Stimulated activated CD8-positive, alpha-beta memory T cell treated with anti-CD3 and anti-CD28 coated beads, Interleukin-7, amount 100 ng/mL, for 4 hours (primary cell): ENCODE measurements at places on chromosomes 7 and 10.

- no peak for DNase-seq
These were observed 857.3 kb upstream of the ZWINT start for GRCh38 chr10:57218382-57218781.

GRCh38 chr7:150818971-150819370, 18.4 kb downstream of the TMEM176A start:
- no peak for DNase-seq

GRCh38 chr10:110733218-110733952, 89.2 kb downstream of the RBM20 start:
- DNase-seq = no peak

- DNase-seq = no peak
These were observed 524.0 kb downstream of the IPMK start for GRCh38 chr10:57743711-57744110.

DNA sequence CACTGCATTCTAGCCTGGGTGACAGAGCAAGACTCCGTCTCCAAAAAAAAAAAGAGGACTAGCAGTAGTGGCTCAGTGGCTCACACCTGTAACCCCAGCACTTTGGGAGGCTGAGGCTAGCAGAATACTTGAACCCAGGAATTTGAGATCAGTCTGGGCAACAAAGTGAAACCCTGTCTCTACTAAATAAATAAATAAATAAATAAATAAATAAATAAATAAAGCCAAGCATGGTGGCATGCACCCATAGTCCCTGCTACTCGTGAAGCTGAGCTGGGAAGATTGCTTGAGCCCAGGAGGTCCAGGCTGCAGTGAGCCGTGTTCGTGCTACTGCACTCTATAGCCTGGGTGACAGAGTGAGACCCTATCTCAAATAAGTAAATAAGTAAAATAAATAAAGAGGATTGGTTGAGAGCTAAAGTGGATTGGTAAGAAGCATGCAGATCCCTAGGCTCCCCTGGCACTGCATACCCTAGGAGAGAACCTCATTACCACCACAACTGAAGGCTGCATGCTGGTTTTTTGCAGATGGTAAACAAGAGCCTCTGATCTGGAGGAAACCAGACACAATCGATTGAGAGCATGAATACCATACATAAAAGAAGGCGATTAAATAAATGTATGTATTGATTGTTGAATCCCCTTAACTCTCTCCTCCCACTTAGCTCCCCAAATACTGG, 163.2 kb downstream of the REEP3 start:
- no peak for DNase-seq

DNA sequence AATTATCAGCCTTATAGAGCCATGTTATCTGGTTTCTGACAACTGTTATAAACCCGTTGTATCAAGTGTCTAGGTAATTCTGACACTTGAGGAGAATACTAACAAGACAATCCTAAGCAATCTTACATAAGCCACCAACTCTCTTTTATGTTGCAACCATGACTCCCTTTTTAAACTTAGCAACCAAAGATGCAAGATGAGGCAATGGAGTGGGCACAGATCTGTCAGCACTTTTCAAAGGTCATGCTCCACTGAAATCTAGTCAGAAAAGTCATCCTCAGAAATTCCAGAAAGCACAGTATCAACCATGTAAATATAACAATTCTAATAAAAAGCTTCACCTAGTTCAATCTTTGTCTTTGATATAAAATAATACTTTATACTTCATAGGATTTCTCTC, 77.0 kb upstream of the SEMA3A start:
- DNase-seq = no peak

DNA sequence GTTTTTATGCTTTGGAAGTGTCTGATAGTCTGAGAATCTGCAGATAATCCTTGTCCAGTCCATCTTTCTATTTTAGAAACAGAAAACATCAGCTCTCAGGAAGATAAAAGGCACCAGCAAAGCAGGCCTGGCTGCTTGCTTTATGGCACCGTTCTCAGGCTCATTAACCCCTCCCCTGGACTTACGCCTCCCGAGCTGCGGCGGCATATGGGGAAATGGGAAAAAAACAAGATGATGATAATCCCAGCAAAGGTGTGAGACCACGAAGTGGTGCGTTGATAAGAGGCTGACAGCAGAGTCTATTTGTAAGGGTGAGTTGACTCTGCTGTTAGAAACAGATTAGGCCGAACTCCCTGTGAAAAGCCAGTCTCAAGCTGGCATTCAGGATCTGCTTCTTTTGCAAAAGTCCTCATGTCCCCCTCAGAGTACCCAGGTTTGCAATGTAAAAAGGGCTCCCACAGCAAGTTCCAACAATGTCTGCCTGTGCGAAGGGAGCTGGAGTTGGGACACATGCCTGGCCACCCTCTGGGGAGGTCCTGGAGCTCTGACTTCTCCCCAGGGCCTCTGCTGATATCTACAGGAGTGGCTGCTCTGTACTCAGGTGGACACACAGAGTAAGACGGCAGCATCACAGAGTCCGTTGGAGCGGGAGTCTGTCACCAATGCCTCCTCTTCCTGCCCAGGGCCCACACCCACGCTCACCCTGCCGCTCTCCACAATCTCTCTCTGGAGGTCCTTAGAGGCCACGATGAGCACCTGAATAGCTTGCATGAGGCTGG, 54.3 kb downstream of the SPDYE5 start:
- DNase-seq = no peak

DNA sequence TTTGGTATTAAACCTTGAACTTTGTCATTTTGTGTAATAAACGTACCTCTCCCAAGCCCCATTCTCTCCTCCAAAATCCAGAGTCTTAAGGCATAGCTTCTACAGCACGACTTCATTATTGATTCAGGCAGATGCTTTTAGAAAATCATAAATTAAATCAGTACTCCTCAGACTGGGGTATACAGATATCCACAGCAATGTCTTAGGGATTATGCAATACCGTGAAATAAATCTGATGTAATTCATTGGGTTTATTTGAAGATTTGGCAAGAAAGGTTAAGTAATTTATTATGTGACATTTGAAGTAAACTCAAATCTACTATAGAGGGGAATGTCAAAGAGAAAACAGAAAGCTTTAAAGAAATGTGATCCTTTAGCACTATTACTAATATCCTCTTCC, 246.1 kb upstream of the PLXDC2 start:
- DNase-seq = no peak

- no peak for DNase-seq
These were observed 27.0 kb upstream of the TOMM7 start for GRCh38 chr7:22849662-22850061.

- no peak for DNase-seq
These were observed 41.9 kb downstream of the SYPL1 start for GRCh38 chr7:106070201-106070551.

DNA sequence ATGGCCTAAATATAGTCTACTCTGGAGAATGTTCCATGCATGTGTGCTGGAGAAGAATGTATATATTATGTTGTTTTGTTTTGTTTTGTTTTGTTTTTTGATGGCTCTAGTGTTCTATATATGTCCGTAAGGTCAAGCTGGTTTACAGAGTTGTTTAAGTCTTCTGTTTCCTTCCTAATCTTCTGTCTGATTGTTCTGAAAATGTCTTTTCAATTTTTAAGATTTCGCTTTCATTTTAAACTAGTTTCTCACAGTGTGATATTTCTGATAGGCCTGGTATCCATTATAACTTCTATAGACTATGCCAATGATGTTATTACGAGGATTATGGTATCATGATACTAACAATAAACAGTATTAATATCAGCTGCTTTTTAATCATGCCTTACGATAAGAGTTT, 1126.3 kb upstream of the SORCS1 start:
- no peak for DNase-seq

DNA sequence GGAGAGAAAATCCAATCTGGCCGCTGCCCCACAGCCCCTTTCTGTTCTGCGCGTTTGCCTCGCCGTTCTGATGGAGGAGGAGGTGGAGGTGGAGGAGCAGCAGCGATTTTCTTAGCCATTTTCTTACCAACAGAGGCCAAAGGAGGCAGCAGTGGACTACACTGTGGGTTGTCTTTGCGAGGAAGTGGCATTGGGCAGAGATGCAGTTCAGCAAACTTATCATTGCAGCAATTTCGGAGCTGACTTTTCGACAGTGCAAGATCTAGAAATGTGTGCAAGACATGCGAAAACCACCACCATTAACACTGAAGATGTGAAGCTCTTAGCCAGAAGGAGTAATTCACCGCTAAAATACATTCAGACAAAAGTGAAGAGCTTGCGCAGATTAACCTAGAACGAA, 1.9 kb upstream of the ARL4A start:
- no peak for DNase-seq

DNA sequence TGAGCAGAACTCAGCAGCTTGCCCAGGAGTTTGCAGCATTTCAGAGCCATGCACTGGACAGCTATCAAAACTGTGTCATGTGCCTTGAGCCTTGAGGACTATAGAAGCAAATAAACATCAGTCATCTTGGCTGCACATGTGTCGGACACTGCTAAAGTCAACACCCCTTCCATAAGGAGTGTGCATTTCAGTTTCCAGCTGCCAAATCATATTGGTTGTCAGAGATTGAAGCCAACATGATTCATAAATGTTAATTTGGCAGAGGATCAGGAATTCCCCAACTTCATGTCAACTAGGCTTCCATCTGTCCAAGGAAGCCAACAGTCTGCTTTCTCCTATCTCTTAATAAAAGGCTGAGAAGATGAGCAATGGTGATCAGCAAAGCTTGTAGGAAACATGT, 32.8 kb downstream of the SLC16A12 start:
- DNase-seq = no peak

DNA sequence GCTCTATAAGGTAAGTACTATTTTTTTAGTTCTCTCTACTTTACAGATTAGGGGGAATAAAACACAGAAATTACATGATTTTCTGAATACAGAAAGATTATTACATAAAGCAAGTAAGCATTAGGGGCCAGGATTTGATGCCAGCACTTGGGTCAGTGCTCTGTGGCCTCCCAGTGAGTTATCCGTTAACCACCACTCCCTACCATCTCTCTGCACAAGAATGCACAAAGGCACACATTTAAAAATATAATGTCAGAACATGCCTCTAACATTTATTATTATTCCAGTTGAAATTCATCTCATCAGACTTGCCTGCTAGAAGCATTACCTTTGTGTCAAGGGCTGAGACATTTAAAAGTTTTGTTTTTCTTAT, 59.0 kb downstream of the MET start:
- no peak for DNase-seq

GRCh38 chr10:79149345-79149661, 80.5 kb downstream of the ZMIZ1 start:
- DNase-seq = no peak

- DNase-seq = no peak
These were observed 111.5 kb downstream of the FOXL3 start for GRCh38 chr7:401495-401894.
